Stimulated activated CD8-positive, alpha-beta memory T cell treated with anti-CD3 and anti-CD28 coated beads, Interleukin-15, amount 100 ng/mL, for 4 hours (primary cell): ENCODE measurements at places on chromosomes 5 and 9.

GRCh38 chr5:140245341-140245740 lies 57.6 kb downstream of the PFDN1 start:
- DNase-seq: no peak

- DNase-seq: no peak
Measured at GRCh38 chr5:95861221-95861863, 38.8 kb upstream of the GLRX start.

- DNase-seq: no peak
Measured at GRCh38 chr5:172216345-172216744, 22.4 kb downstream of the EFCAB9 start.

- no peak for DNase-seq
Measured at GRCh38 chr5:151085517-151086041, 4.7 kb upstream of the TNIP1 start.

DNA sequence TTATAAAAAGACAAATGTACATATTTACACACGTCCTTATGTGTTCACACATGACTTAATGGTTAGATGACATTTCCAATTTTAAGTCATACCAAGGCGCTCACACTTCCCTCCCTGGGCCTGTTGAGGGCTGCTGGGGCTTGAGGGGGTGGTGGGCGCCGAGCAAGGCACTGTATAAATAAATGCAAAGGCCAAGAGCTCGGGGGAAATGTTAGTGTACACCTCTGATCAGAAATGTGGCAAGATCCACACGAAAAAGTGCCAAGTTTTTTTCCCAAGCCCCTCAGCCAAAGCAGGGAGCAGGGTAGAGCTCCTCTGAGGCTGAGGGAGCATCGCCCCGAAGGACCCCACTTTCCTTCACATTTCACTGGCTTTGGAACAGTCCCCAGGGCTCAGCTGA lies 7.5 kb downstream of the IRF1 start:
- no peak for DNase-seq

- no peak for DNase-seq
Measured at GRCh38 chr5:36602704-36603321, 3.6 kb upstream of the SLC1A3 start.

DNA sequence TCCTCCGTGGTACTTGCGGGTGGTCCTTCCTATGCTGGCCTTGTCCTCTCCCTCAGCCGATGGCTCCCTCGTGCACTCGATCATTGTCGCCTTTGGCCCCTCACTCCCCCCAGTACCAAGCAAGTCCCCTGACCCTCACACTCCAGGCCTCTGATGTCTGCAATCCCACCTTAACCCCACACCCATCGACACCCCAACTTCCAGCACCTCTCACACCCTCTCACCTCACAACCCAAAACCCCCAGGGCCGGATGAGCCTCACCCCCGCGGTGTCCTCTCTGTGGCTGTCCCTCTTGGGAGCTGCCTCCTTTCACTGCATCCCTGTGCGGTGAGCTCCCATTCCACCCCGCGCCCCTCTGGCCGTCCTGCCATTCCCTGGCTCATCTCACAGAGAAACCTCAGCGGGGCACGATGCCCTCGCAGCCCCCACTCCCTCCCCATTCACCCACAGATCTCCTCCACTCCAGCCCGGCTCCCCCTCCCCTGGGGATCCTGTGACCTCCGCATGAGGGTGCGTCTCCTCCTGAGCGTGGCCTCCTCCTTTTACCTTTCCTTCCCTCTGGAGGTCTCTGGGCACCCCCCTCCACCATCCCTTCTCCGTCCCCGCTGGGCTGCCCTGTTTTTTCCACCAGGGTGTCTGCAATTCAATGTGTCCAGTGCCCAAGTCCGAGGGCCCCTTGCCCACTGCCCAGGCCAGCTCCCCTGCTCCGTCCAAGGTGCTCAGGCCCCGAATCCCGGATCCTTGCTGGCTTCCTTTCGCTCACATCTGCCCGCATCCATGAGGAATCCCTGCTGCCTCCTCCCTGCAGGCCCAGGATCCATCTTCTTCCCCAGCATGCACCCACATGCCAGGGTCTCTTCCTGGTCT lies 15.8 kb upstream of the RNU6ATAC start:
- no peak for DNase-seq

DNA sequence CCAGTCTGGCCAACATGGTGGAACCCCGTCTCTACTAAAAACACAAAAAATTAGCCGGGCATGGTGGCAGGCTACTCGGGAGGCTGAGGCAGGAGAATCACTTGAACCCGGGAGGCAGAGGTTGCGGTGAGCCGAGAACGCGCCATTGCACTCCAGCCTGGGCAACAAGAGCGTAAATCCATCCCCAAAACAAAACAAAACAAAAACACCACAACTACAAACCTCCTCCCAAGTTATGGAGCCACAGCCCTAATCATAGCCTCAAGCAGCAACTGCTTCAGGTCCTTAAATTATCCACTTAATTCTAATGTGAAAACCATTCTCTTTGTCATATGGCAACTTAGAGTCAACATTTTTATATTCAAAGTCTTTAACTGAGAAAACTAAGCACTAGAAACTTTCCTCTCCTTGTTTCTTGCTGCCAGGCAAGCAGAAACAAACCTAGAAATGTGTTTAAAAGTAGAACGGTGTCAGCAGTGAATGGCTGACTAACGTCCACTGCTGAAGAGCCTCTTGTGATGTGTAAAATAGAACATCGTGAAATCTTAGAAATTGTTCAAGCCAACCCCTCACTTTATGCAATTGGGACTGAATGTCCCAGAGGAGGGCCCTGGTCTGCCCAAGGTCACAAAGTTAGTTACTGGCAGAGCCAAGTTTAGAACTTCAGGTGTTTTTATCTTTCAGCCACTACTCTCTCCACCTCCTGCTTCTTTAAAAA lies 5.7 kb downstream of the TMEM245 start:
- DNase-seq: no peak

DNA sequence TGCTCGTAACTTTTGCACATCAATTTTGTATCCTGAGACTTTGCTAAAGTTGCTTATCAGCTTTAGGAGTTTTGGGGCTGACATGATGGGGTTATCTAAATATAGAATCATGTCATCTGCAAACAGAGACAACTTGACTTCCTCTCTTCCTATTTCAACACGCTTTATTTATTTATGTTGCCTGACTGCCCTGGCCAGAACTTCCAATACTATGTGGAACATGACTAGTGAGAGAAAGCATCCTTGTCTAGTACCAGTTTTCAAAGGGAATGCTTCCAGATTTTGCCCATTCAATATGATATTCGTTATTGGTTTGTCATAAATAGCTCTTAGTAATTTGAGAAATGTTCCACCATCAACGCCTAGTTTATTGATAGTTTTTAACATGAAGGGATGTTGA lies 65.4 kb upstream of the CDH12 start:
- no peak for DNase-seq
